ENCODE measurements at places on chromosomes 2 and 18. TPM values are rescaled to one million over a fixed set of nuclear protein-coding genes. Genes with fewer than 3 reads are reported as not detected.
A peak's percentile ranks its signal among the peaks of the same experiment; 100 is the strongest.

- DNase-seq, result peak; percentile 68
- H3K27ac ChIP-seq, result no peak overlapping the region
- H3K4me1 ChIP-seq, result peaks cover 3% of the 10 kb centered on the region
These were observed 43.2 kb upstream of the NOSTRIN start for GRCh38 chr2:168758970-168759820.

- H3K4me1 ChIP-seq, result no peaks in the 10 kb centered on the region
- H3K27ac ChIP-seq, result no peak overlapping the region
- no peaks in the 10 kb centered on the region for H3K27me3 ChIP-seq
- DNase-seq, result no peak
- peaks cover 3% of the 10 kb centered on the region for H3K36me3 ChIP-seq
- no peak overlapping the region for H3K4me3 ChIP-seq
These were observed 90.4 kb downstream of the PID1 start for GRCh38 chr2:229180658-229181057.

The LRP2 gene
- total RNA-seq, result 25.8 TPM

- H3K36me3 ChIP-seq, result no peaks in the 10 kb centered on the region
- H3K4me1 ChIP-seq, result peaks cover 32% of the 10 kb centered on the region
- H3K4me3 ChIP-seq, result no peak overlapping the region
These were observed 251.8 kb downstream of the MEIS1 start for GRCh38 chr2:66686755-66687154.

The GCG gene
- not detected for total RNA-seq

GRCh38 chr18:31646332-31647126 is 37.9 kb downstream of the B4GALT6 start:
- DNase-seq, result peak; percentile 64
- no peak overlapping the region for H3K4me3 ChIP-seq
- H3K36me3 ChIP-seq, result no peaks in the 10 kb centered on the region
- H3K27me3 ChIP-seq, result no peaks in the 10 kb centered on the region
- H3K4me1 ChIP-seq, result no peaks in the 10 kb centered on the region

The ANKRD36B gene
- 15.9 TPM for total RNA-seq

DNA sequence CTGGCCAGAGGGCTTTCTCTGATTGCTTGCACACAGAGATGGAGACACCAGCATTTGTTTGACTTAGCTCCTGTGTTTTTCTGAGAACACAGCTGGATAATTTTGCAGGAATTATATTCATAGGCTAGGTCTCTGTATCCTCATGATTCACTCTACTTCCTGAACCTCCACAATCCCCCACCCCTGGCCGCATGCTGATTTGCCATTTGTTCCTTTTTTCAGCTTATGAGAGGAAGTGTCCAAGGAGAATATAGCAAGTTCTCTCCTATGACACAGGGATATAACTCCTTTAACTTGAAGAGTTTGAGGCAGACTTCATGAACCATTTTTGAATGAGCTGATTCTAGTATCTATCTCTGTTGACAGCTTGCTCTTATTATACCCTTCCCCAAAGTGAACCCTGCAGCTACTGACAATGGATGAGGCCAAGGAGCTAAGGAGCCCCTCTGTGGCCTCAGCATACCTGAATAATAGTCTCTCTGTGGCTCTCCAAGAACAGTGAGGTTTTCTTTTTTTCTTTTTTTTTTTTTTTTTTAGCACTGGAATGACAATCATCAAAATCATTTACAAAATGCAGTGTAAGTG is 15.4 kb downstream of the CAVIN2 start:
- H3K36me3 ChIP-seq, result no peaks in the 10 kb centered on the region
- peaks cover 4% of the 10 kb centered on the region for H3K4me1 ChIP-seq
- H3K4me3 ChIP-seq, result no peak overlapping the region

Data from lung (tissue), 17 donors.